ENCODE measurements at places on chromosomes 7 and 10. TPM values are rescaled to one million over a fixed set of nuclear protein-coding genes. Genes with fewer than 3 reads are reported as not detected.
A peak's percentile ranks its signal among the peaks of the same experiment; 100 is the strongest.

DNA sequence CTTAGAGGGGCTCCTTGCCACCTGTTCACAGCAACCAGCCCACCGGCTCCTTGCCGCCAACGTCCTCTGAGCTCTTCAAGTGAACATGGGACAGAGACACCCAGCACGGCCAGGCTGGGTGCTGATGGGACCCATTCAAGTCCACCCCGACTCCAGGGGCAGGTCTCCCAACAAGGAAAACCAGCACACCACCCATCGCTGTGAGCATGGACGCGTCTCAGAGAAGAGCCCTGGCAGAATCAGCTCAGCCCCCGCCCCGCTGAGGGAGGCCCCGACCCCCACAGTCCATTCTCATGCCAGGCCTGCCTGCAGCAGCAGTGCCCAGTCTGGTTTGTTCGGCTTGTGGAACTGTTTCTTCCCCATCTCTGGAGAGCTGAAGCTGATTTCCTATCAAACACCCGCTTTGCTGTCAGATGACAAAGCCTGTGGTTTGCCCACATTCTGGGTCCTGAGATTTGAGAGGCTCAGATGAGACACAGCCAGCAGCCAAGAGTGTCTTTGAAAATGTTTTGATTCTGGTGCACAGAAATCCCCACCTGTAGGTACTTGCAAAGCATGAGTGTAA is 216.6 kb downstream of the ZMYND11 start:
- peak; percentile 82 for DNase-seq

GRCh38 chr7:150568714-150569113 is 1.5 kb downstream of the GIMAP4 start:
- no peak for DNase-seq

Gene CALML3
- not detected for total RNA-seq

Gene ASIC3
- total RNA-seq = 0.87 TPM

GRCh38 chr10:124149189-124150042 is 56.0 kb upstream of the CHST15 start:
- peak; percentile 22 for DNase-seq

- no peak for DNase-seq
These were observed 92.6 kb downstream of the RGS10 start for GRCh38 chr10:119449760-119450461.

DNA sequence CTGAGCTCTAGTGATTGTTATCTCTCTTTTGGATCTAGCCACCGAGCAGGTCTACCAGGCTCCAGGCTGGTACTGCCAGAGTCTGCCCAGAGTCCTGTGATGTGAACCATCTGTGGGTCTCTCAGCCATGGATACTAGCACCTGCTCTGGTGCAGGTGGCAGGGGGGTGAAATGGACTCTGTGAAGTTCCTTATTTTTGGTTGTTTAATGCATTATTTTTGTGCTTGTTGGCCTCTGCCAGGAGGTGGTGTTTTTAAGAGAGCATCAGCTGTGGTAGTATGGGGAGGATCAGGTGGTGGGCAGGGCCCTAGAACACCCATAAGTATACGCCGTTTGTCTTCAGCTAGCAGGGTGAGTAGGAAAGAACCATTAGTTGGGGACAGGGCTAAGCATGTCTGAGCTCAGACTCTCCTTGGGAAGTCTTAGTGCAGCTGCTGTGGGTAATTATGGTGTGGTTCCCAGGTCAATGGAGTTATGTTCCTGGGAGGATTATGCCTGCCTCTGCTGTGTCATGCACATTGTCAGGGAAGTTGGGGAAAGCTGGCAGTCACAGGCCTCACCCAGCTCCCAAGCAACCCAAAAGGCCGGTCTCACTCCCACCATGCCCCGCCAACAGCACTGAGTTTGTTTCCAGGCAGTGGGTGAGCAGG is 81.8 kb downstream of the NPSR1 start:
- DNase-seq = no peak

GRCh38 chr10:119119400-119119799 is 15.5 kb downstream of the DENND10 start:
- DNase-seq = no peak

- DNase-seq = no peak
These were observed 109.0 kb upstream of the ELMO1 start for GRCh38 chr7:37557571-37558209.

DNA sequence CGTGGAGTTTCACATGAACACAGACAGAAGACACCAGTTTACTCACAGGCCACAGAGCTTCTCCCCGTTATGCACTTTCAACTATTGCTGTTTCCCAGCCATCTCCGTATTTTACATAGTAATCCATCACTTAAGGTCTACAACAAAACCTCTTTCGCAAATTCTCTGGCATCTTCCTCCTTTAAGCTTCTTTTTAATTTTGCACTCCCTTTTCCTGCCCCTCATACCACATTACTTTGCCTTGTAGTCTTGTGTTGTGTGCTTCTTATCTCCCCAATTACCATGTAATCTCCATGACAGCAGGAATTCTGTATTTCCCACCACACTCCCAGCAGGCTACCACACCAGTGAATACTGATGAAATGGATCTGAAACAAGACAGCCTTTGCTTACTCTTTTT is 87.3 kb downstream of the ODAD2 start:
- DNase-seq = no peak

- no peak for DNase-seq
These were observed 129.9 kb upstream of the TAC1 start for GRCh38 chr7:97601931-97602457.

Gene ELN
- 95.5 TPM for total RNA-seq

DNA sequence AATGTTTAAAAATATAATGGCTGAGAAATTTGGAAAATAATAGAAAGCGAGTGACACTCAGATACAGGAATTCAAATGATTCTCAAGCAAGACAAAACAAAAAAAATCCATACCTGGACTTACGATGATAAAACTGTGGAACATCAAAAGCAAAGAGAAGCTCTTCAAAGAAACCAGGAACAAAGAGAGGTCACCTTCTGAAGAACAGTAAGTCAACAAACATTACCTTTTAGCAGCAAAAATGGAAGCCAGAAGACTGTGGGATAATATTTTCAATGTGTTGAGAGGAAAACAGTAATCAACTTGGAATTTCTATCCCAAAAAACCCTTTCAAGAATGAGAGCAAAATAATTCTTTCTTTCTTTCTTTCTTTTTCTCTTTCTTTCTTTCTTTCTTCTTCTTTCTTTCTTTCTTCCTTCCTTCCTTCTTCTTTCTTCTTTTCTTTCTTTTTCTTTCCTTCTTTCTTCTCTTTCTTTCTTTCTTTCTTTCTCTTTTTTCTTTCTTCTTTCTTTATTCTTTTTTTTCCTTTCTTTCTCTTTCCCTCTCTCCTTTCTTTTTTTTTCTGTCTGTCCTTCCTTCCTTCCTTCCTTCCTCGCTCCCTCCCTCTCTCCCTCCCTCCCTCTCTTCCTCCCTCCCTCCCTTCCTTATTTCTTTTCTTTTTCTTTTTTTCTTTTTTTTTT is 1.8 kb upstream of the CPA5 start:
- DNase-seq = no peak

GRCh38 chr7:101539784-101540183 is 89.3 kb downstream of the MYL10 start:
- DNase-seq = no peak

Gene EMX2
- total RNA-seq = 2.4 TPM

Gene AZGP1
- total RNA-seq = 76.2 TPM

DNA sequence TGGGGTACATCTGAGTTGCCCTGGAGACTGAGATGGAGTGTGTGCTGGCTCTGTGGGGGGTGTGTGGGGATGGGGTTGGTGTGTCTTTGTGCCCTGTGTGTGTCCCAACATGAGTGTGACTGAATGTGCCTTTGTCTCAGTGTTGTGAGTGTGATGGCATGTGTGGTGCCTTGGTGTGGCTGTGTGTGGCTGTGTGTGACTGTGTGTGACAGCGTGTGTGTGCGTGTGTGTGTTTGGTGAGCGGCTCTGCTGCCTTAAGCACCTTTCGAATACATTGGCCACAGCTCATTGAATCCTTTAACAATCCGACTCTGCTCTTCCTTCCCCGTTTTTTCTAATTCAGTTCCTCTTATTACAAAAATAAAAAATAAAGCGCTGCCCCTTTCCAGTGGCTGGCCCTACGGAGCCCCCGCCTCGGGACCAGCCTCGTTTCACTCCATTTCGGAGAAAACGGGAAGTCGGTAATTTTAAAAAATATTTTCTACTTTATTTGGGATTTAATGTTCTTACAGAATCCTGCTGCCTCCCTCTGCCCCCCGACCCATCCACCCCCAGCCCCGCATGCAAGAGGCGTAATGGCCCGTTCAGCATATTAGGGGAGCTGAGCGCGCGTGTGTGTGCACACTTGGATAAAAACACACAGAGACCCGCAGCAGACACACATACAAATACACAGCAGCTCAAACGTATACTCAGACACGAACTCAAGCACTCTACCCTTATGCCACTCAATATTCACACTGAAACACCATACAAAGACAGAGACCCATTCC is 35.5 kb downstream of the HIF1AN start:
- DNase-seq = peak; percentile 69

Gene RET
- total RNA-seq = 0.64 TPM

DNA sequence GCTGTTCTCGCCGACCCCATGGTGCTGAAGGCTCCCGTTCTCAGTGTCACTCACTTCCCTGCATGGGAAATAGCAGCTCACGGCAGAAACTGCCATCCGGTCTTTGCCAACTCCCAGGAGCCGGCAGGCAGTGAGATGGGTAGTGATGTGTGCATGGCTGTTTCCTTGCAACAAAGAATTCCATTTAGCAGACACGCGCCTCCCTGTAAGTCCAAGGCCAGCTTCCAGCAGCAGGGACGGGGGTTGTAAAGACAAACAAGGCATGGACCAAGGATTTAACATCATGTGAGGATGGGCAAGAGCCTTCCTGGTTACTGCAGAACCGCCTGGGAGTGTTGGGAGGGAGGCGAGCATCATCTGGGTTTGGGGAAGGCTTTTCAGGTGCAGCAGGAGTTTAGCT is 273.1 kb downstream of the GLRX3 start:
- DNase-seq = peak; percentile 30

DNA sequence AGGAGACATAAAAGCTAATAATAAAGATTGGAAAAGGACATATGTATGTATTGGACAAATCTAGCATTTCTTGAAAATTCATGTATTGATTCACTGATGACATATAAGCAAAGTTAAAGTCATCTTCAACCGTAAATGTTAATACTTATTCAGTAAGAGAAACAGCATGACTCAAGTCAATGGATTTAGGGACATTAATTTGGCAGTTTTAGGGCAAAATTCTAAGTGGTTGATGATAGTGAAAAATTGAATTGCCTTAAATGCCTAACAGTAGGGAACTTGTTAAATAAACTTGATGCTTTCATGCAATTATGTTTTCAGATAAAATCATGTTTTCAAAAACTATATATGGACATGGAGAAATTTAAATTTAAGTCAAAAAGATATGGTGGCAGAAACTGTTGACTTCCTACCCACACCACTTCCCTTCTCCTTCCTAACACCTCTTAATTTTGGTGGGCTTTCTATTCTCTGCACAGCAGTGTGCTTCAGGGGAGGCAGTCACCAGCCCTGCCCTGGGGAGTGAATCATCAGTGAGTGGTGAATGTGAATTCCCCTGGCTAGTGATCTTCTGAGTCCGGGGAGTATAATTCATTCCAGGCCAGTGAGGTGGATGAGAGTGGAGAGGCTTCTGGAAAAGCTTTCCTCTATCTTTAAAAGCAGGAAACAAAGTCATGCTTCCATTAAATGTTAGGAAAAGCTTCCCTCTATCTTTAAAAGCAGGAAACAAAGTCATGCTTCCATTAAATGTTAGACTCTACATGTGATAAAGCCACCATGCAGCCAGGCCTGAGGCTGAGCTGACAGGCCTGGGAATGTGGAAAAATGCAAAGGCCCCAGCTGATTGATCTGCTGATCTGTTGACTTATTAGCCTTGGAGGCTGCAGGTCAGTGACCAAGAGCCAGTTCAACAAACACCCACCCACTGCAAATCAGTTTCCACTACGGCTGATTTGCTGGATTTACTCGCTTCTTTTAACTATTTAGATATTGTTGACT is 25.2 kb upstream of the ITGB1 start:
- DNase-seq = no peak

- DNase-seq = no peak
These were observed 140.4 kb upstream of the NAMPT start for GRCh38 chr7:106425017-106425719.

Gene AGBL3
- total RNA-seq = 2.6 TPM

DNA sequence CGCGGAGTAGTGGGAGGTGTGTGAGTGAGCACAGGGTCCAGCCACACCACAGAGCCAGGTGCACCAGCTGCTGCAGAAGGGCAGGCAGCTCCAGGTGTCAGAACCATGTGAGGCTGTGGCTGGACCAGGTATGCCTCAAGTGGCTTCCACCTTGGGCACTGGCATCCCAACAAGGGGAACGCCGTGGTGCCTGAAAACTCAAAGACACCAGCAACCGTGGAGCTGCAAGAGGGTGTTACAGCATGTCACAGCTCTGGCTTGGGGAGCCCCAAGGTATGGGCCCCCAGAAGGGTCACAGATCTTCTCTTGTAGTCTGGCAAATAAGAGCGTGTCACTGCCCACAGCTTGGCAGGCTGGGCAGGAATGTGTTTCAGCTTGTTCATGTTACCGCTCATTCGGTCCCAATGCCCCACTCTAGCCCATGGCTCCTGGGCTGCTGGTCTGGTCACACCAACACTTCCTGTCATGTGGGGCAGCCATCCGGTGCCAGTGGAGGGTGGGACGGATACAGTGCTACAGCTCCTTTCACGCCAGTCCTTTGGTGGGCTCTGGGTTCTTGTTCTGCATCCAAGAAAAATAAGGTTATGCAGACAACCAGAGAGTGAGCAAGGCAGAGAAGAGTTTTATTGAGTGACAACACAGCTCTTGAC is 29.8 kb downstream of the STRA8 start:
- DNase-seq = peak; percentile 83

Gene ZNF316
- 27.7 TPM for total RNA-seq

GRCh38 chr10:97157578-97158095 is 28.1 kb downstream of the SLIT1 start:
- DNase-seq = no peak

DNA sequence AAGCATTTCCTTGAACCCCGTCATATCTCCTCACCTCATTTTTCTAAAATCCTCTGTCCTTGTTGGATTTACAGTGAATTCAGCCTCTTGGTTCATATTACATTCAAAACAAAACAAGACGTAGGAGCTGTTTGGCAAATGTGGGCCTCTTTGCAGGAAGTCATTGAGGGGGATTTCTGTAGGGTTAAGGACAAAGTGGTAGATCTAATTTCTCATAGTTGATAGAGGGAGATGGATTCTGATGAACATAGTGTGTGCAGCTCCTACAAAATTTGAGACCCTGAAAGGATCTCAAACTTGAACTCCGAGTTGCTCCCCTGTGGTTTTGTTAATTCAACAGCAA is 682 bp downstream of the TBXAS1 start:
- no peak for DNase-seq

DNA sequence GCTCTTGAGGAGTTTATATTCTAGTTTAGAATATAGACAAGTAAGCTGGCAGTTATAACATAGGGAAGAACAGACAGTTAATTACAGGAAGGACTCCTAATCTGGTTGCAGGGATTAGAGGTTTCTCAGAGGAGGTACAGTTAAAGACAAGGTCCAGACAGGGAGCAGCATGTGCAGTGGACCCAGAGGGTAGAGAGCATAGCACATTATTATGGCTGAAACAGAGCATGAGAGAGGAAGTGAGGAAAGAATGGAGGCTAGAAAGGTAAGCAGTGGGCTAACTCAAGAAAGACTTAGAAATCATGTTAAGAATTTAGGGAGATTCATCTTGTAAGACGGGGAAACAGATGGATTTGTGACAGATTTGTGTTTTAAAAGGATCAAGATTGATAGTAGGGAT is 9.7 kb downstream of the MIOS start:
- no peak for DNase-seq
